ENCODE measurements at places on chromosomes 2 and 18.

DNA sequence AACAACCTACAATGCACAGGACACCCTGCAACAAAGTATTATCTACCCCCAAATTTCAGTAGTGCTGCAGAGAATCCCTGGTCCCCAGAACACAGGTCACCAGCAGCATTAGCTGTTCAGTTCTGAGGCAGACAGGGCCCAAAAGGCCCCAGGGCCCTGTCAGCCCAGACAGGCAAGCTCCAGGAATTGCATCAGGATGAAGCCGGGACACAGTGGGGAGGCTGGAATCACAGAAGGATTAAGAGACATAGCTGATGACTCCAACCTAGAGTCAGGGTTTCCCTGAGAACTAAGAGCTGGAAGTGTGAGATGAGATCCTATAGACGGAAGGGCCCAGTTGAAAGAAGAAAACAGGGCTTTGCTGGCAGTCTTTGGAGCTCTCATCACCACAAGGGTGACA, 148.1 kb downstream of the GALNT14 start:
- no peak for DNase-seq

DNA sequence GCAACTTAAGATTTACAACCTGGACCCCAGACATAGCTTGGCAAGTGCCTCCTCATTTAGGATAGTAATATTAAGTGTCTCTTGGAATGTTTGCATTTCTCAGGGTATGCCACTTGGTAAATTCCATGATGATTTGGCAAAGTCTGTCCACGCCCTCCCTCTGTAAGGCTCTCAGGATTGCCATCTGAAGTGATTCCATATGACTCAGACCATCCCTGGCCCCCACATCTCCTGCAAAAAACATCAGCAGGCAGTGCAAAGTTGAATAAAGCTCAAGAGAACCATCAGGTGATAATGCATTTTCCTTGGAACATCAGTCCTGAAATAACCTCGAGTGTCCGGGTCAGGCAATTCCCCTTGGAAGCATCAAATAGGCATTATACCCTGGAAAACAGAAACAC, 27.1 kb upstream of the PIEZO2 start:
- DNase-seq = no peak

DNA sequence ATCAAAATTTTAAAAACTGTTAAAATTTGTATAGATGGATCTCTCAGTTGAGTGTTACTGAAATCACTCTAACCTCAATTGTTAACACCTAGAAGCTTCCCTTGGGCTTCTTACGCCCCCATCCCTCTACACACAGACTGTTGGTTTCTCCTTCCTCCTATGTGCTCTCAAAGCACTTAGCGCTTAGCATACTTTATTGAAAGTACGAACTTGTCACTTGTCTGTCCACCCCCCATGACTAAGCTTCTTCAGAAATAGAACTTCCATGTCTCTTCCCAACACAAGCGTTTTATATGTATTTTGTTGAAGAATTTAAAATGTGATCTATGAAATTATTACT, 441 bp downstream of the MPHOSPH10 start:
- DNase-seq = no peak

GRCh38 chr2:189350540-189351209, 90.6 kb upstream of the WDR75 start:
- DNase-seq = no peak

GRCh38 chr18:49835405-49835804, 22.1 kb upstream of the ACAA2 start:
- no peak for DNase-seq

GRCh38 chr2:137987011-137987410, 22.7 kb downstream of the HNMT start:
- DNase-seq = no peak

GRCh38 chr2:133122529-133122928, 445.7 kb downstream of the NCKAP5 start:
- DNase-seq = no peak

- DNase-seq = no peak
Measured at GRCh38 chr2:95284886-95285541, 10.8 kb downstream of the PROM2 start.

GRCh38 chr2:162258686-162259085, 15.4 kb upstream of the FAP start:
- DNase-seq = no peak

- no peak for DNase-seq
Measured at GRCh38 chr18:3692691-3693090, 242.7 kb downstream of the TGIF1 start.

- no peak for DNase-seq
Measured at GRCh38 chr18:5302606-5303005, 7.1 kb upstream of the ZBTB14 start.

- peak; percentile 54 for DNase-seq
Measured at GRCh38 chr2:234292205-234292961, 204.5 kb downstream of the ARL4C start.

GRCh38 chr2:69382547-69382946, 4.5 kb downstream of the GFPT1 start:
- no peak for DNase-seq

DNA sequence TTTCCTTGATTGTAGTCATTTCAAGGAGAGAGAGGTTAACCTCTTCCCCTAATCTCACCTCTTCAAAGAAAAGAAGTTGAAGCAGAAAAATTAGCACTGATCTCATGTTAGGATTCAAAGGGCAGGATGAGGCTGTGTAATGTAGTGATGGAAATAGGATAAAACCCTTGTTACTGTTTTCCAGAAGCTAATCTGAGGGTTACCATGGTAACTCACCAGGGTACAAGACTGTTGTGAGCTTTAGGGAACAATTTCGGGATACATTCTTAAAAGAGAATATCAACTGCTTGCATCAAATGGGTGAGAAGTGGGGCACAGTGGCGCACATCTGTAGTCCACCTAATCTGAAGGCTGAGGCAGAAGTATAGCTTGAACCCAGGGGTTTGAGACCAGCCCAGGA, 64.9 kb upstream of the SLC39A10 start:
- DNase-seq = no peak

DNA sequence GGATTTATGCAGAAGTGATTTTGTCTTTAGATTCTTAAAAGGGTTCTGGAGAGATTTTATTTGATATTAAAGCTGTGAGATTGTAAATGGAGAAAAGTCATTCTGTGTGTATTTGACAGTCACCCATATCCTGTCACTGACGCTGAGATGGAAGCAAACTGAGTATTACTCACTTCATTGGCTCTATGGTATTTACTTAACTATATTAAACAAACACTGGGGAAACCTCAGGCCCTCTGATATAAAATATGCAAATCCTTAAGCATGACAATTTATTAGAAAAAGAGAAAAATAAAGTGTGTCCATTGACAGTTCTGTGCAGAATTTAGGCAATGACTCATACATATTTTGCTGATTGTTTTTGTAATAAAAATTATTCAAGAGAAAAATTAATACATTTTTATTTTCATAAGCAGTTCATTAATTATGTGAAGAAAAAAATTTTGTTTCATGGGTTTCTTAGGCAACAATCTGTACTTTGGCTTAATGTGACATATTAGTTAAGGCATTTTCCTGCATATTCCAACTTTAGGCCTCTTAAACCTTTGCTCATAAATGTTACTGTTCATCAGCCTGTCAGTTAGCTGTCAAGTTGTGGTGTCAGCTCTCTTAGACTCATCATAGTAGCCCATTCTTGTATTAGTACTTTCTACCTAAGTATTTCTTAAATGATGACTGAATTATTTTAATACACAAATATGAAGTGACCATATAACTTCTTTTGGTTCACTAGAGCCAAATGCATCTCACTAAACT, 99.9 kb downstream of the PARD3B start:
- no peak for DNase-seq

DNA sequence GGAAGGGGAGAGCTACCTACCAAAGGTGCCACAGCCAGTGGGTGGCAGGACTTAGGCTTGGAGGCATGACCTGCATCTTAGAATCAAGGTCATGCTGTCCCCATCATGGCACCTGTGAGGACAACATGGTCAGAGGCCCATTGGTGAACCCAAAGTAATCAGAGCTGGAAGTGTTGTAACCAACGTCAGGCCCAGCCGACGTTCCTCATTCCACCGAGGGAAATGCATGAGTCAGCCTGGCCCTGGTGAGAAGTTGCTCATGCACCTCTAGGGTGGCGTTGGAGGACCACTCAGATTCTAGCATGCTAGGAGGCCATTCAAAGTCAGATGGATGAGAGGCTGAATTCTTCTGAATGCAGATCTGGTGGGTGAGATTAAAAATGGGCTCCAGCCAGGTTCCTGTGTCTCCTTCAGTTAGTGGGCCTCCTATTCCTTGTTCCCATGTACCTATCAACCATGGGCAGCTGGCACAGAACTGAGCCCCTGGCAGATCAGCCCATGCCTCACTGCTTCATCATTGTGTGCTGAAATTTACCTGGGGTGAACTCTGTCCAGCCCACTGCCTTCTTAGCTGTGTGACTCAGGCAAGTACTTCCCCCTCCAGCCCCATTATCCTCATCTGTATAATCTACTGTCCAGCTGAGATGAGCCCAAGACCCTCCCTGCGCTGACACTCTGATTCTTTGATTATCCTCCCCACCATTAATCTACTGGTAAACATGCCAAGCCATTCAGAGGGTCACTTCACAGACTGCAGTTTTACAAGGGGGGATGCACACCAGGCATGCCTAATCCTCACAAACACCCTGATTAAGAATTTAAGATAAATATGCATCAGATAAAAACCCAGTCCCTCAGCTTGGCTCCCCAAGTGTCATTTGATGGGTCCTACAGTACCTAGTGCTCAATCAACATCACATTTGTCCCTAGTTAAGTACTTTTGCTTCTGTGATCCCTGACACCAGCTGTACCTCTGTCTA, 14.0 kb downstream of the SLC14A2 start:
- no peak for DNase-seq

DNA sequence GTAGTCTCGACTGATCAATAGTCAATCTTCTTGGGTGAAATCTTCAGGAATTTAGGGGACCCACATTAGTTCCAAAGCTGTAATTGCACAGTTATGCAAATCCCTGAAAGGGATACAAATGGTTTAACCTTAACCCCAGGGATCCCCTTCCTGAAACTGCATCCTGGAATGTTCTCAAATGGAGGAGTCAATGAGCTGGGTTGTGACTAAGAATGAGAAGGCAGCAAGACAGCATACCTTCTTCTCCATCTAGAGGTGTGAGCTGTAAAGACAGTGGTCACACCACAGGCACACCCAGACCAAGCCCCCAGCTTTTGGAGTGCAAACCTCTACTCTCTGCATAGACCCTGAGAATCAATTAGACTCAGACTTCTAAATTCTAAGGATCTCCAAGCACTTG, 164.7 kb upstream of the MEIS1 start:
- DNase-seq = no peak

DNA sequence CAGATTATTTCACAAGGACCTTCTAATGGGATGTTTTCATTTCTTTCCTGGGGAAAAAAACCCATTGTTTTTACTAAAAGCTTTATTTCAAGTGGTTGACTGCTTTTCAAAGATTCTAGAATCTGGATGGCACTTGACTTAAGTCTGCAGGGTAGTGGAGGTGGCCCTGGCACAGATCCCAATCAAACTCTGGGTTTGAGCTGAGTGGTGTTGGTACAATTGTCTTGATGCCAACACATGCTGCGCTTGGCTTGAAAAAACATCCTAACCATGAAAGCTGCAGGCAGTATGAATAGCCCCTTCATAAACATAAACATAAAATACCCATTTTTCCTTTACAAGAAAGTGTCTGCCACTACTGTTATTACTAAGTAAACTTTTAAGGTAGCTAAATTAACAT, 3.6 kb downstream of the PAPOLG start:
- no peak for DNase-seq

GRCh38 chr18:35028536-35028935, 12.7 kb upstream of the MAPRE2 start:
- no peak for DNase-seq

- no peak for DNase-seq
Measured at GRCh38 chr2:58341047-58341446, 99.9 kb upstream of the FANCL start.

DNA sequence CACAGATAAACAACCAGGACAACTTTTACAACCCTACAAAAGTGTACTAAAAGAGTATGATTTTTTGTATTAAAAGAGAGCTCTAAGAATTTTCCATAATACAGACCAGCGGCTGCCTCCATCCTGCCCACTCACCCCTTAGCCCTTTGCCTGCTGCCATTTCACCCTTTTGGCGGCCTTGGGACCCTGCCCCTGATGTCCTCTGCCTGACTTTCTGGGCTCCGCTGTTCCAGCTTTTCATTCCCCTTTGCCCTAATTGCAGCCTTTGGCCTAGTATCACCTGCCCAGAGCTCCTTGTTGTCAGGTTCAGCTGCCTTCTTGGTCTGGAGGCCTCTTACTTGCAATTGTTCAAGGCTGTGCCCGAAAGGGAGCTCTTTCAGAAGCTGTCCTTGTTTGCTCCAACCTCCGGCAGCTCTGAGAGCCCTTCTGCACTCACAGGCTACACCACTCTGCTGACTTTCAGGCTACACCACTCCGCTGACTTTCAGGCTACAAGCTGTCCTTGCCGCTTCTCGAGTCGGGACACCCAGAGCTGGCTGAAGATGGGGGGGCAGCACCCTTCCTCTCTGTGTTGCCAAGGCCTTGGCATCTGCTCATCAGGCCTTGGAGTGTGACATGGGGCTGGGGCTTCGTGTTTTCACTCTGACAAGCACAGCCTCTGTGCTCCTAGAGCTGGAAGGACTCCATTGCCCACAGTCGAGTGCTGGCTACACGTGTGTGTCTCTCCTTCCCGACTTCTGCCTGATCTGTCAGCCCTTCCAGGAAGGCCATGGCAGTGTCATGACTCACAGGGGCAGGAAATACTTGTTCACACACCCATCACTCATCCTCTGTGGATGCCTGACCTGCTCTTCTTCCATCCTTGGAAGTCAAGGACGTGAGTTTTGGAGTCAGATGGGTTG, 43.1 kb upstream of the HDAC4 start:
- no peak for DNase-seq

- DNase-seq = no peak
Measured at GRCh38 chr2:190696792-190697398, 48.0 kb downstream of the NAB1 start.

DNA sequence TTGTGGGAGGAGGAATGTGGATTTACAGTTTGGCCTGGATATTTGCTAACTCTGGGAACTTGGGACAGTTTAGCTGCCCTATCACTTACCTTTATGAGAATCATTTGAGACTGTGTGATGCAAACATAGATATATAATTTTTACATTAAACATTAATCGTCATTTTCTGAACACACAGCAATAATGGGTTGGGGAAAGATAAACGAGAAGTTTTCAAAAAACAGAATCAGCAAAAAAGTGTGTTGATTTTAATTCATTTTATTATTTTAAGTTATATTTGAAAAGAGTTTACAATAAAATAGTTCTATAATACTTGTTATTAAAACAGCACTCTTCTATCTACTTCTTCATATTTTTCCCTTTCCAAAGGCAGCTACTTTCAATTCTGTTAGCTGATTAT, 813.3 kb downstream of the SLC4A3 start:
- DNase-seq = no peak
